Urothelium cell line (cell line): ENCODE measurements at places on chromosomes 16 and 17.

DNA sequence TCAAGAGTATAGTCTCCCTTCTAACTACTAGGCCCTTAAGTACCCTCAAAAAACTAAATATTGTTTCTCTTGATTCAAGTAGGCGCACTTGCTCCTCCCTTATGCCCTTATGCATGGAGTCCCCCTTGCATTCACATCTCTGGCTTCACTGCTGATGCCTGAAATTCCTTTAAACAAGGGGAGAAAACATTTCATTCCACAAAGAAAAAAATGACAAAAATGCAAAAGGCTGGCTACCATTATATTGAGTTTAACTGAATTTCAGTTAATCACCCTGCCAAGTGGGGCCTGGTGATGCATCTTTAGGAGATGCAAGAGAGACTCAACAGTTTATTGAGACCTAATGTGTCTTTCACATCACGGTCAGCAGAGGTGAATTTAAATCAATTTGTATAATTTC lies 35.6 kb downstream of the CRLF3 start:
- no peak for DNase-seq

GRCh38 chr17:44928136-44928535 lies 12.8 kb upstream of the GFAP start:
- no peak for DNase-seq

- DNase-seq, result no peak
Measured at GRCh38 chr17:33381201-33381600, 88.1 kb upstream of the ASIC2 start.

GRCh38 chr17:59627770-59628171 lies 8.1 kb downstream of the CLTC start:
- DNase-seq, result no peak

GRCh38 chr17:74361230-74362068 lies at the start of gene BTBD17:
BTBD17 (minus strand) TSS chr17:74361868; CDS start chr17:74361819, 49 bp downstream.
- peak; percentile 70 for DNase-seq

- DNase-seq, result no peak
Measured at GRCh38 chr17:50813583-50813982, 21.8 kb upstream of the WFIKKN2 start.

DNA sequence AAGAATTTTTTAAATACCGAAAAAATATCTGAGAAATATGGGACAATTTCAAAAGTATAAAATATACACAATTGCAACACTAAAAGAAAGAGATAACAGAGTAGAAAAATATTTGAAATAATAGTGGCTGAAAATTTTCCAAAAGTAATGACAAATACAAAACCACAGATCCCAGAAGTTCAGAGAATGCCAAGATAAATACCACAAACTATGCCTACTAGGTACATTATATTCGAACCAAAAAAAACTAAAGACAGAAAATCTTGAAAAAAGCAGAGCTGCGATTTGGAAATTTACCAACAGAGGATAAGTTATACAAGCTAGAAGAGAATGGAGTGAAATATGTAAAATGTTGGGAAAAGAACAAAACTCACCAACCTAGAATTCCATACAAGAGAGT lies 191.3 kb upstream of the ELAC2 start:
- no peak for DNase-seq

GRCh38 chr16:4869147-4869805 lies 22.0 kb downstream of the UBN1 start:
- DNase-seq, result no peak

DNA sequence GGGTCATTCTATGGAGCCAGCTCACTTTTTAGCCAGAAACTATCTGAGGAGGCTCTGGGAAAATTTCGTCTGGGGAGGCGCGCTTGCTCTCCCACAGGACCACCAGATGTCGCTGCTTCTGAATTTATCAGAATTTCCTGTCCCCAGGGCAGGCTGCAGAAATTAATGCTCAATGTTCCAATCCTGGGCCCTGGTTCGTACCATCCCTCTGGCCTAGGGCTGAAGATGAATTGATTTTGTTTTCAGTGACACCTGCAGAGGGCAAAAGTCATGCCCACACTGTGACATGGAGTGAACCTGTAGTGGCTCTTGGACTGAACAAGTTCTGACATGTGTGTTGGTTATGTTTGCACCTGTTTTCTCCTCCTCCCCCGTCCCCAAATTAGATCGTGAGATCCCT lies 482.6 kb downstream of the NPIPA7 start:
- peak; percentile 52 for DNase-seq

GRCh38 chr16:86205521-86206245 lies 304.6 kb upstream of the FOXF1 start:
- no peak for DNase-seq

DNA sequence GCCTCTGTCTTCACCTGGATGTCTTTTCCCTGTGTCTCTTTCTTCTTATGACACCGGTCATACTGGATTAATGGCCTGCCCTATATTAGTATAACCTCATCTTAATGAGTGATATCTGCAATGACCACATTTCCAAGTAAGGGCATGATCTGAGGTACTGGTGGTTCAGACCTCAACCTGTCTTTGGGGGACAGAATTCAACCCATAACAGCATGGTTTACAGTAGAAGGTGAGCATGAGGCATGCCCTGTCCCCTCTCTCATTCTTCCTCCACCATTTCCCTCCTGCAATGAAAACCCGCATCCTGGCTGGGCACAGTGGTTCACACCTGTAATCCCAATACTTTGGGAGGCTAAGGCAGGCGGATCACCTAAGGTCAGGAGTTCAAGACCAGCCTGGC lies 2.8 kb upstream of the RAB37 start:
- no peak for DNase-seq

DNA sequence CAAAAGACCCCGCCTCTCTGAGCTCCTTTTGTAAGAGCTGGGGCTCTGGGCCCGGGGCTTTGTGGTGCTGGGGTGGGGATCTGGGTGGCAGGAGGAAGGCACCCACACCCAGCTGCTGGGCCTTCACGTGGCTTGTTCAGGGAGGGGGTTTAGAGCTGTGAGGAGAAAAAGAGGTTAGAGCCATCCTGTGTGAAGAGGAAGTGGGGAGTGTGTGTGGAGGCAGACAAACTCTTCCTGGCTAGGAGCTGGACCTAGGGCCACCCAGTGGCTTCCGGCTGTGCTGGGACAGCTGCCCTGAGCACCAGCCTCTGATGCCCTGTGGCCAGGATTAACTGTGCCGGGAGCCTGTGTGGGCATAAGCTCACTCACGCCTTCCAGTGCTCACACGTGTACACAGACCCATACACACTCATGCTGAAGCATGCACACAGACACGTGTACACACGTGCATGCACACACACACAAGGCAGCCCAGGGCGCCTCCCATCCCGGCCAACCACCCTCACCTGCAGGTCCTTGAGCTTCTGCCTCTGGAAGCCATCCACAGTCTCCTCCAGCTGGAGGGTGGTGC lies 7.4 kb downstream of the CIBAR2 start:
- DNase-seq, result no peak

GRCh38 chr16:68739964-68740627 lies 3.0 kb downstream of the CDH1 start:
- no peak for DNase-seq

DNA sequence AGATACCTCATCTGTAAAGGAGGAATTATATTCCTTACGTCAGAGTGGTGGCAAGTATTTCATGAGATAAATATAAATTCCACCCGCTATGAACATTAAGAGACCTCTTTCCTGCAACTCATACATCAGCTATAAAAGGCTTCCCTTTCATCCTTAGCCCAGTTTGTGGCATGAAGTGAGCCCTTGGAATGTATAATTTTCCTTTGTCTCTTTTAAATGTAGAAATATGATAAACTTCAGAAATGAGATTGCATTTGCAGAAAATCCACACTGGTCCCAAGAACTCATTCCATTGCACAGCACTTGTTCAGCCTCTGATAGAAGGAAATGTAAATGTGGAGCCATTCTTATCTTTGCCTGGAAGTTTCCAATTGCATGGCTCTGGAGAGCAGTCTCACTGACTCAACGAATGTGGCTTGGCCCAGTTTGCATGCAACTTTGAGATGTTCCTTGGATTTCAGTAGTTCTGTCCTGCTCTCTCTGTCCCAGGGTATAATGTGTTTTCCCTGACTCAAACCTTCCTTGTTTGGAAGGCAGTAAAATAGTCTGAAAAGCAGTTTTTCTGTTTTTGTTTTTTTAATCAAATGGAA lies 746.4 kb downstream of the CDH11 start:
- no peak for DNase-seq

DNA sequence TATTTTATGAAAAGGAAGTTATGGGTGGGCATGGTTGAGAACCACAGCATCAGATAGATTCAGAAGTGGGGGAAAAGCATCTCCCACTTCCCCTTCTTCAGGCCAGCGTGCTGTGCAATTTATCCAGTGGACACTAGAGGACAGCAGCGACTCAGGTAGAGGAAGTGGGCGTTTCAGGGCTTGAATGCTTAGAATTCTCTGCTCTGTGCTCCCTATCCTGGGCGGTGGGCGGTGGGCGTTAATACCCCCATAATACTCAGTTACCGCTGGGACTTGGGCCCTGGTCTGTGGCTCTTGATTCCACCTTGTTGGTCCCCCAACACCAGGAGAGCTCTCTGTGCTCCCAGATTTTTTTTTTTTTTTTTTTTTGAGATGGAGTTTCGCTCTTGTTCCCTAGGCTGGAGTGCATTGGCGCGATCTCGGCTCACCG lies 3.7 kb upstream of the LYZL6 start:
- peak; percentile 63 for DNase-seq

- DNase-seq, result no peak
Measured at GRCh38 chr16:75019007-75019406, 20.2 kb downstream of the ZNRF1 start.

DNA sequence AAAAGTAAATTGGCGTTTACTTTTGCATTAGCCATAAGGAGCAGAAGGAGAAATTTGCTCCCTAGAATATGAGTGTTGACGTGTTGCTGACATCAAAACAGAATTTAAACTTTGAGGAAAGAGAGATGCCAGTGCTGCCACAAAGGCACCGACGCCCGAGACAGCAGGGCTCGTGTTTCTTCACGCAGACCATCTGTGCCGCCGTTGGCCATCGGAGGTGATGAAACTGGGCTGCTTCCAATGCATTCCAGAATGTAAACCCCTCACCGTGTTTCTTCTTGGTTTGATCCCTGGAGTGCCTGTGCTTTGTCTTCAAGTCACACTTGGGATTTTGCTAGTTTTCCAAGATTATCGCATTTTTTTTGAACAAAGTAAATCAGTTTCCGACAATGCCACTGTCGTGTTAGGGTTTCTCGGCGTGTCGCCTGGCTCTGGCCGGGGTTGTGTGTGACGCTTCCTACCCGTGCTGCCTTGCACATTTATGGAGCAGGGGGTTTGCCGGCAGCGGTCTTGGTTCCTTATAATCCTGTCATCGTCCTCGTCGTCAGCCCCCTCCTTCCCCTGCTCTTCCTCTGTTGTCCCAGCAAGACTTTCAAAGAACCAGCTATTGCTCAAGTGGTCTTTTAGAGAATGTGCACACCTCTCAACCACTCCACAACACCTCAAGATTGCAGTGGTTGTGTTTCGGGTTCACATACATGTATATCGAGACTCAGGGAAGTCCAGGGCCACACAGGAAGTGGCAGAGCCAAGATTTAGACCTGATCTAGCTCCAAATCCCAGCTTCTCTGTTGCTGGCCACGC lies 103.9 kb downstream of the METRNL start:
- no peak for DNase-seq

- DNase-seq, result no peak
Measured at GRCh38 chr17:35086931-35087573, 23.5 kb upstream of the RFFL start.

DNA sequence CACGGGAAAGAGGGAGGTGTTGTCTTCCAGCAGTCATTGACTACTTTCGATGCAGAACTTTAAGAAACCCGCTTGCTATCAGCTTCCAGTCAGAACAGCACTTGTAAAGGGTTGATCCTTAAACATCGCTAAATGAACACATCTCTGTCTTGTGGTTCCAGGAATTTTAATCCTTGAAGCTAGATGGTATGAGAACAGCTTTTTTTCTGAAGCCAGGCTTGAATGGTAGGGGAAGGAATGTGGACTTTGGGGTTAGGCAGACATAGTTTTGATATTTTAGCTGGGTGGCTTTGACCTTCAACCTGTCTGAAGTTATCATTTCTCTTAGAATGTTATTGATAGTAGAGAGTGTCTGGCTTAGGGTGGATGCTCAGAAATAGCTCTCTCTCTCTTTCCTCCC lies 81.1 kb downstream of the RGS9 start:
- no peak for DNase-seq

- peak; percentile 90 for DNase-seq
Measured at GRCh38 chr17:78315355-78316114, 44.3 kb downstream of the SOCS3 start.

GRCh38 chr17:32357615-32358014 lies 7.7 kb downstream of the ZNF207 start:
- DNase-seq, result no peak

GRCh38 chr16:53949715-53950410 lies 245.9 kb downstream of the FTO start:
- no peak for DNase-seq

DNA sequence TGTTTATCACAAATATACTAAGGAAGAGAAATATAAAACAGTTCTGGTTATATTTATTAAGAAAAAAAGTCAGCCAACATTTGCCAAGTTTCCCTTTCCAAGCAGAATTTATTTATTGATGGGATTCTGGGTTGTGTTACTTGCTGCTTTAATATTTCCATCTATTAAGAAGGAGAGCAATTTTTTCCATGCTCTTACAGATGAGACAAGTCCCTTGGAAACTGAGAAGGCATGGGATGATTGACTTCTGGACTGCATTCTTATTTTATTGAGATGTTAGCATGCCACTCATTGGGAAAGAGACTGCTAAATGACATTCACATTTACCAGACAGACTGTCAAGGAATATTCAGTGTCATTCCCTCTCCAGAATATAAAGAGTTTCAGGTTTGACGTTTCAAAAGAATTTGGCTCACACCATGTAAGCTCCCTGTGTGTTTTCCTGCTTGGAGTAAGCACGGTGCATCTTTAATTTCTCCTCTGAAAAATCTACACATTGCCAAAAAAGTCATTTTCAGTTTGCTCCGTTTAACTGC lies 1565.2 kb upstream of the GOT2 start:
- DNase-seq, result no peak

DNA sequence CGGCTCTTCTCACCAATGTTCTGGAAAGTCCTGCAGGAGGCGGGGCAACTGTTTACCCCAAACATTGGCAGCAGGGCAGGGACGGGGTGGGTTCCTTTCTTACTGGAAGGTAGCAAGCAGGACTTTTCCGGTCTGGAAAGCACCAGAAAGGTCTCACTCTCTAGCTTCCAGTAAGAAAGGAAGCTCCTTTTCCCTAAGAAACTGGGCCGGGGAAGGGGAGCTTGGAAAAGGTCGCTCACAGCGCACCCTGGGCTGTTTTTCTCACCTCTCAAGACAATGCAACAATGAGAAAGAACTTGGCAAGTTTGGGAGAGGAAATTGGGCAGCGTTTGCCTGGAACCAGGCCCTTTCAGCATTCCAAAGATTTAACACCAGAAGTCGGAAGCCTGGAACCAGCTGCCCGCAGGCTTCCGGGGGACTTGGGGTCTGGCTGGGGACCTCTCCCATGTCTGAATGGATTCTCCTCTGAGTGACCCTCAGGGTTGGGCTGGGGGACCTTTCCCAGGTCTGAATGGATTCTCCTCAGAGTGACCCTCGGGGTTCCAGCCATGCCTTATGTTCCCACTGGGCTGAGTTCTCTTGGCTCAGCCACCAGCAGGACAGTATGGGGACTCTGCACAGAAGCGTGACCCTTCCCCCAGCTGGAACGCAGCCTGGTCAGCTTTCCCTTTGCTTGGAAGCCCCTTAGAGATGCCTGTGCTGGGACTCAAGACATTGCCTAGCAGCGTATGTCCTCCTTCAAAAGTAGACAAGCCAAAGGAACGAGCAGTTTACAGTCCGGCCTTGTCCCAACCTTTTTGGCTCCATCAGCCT lies 166.5 kb upstream of the PLCG2 start:
- no peak for DNase-seq

GRCh38 chr17:47368262-47368661 lies 44.5 kb downstream of the EFCAB13 start:
- DNase-seq, result no peak
